Adipocyte (in vitro differentiated cells): ENCODE measurements at places on chromosomes 13 and 19.
A peak's percentile ranks its signal among the peaks of the same experiment; 100 is the strongest.

GRCh38 chr13:39825886-39826285 lies 170.4 kb downstream of the COG6 start:
- no peak for DNase-seq

DNA sequence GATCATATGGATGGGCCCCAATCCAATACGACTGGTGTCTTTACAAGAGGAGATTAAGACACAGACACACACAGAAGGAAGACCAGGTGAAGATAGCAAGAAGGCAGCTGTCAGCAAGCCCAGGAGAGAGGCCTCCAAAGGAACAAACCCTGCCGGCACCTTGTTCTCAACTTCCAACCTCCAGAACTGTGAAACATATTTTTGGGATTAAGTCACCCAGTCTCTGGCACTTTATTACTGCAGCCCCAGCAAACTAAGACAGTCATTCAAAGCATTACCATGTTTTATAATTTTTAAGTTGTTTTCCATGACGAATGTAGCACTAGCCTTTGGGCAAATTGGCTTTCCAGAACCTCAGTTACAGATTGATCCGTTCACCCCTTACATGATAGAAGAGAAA lies 11.3 kb downstream of the STARD13 start:
- DNase-seq, result no peak

GRCh38 chr13:99030326-99030725 lies 52.5 kb upstream of the DOCK9 start:
- DNase-seq, result no peak

GRCh38 chr19:35816262-35816661 lies 3.6 kb upstream of the PRODH2 start:
- DNase-seq, result no peak

GRCh38 chr13:105732806-105733529 lies 802.5 kb downstream of the EFNB2 start:
- DNase-seq, result no peak

GRCh38 chr13:80989241-80989640 lies 648.3 kb upstream of the SPRY2 start:
- no peak for DNase-seq

DNA sequence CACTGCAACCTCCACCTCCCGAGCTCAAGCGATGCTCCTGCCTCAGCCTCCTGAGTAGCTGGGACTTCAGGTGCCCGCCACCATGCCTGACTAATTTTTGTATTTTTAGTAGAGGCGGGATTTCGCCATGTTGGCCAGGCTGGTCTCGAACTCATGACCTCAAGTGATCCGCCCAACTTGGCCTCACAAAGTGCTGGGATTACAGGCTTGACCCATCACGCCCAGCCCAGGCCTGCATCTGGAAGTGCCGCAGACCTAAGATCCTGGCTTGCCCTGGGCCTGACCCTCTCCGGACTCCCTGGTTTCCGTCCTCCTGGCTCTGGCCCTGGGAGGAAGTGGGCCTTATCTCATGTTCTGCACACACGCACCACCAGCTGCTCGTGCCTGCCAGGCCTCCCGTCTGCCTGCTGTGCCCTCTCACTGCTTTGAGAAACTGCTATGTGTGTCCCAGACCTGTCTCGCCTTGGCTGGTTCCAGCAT lies 4.7 kb upstream of the PTGIR start:
- DNase-seq, result no peak

- peak; percentile 86 for DNase-seq
Measured at GRCh38 chr13:110819203-110820014, 95.5 kb downstream of the ANKRD10 start.

DNA sequence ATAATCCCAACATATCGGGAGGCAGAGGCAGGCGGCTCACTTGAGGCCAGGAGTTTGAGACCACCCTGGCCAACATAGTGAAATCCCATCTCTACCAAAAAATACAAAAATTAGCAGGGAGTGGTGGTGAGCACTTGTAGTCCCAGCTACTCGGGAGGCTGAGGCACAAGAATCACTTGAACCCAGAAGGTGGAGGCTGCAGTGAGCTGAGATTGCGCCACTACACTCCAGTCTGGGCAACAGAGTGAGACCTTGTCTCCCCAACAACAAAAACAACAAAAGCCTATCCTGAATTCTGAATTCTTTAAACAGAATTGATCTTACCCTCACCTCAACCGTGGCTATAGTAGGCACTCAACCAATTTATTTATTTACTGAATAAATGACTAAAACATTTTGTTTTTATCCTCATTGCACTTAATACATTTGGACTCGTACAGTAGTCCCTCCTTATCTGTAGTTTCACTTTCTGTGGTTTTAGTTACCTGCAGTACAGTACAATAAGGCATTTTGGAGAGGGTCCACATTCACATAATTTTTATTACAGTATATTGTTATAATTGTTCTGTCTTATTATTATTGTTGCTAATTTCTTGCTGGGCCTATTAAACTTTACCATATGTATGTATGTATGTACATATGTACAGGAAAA lies 98.8 kb downstream of the TBC1D4 start:
- DNase-seq, result no peak

DNA sequence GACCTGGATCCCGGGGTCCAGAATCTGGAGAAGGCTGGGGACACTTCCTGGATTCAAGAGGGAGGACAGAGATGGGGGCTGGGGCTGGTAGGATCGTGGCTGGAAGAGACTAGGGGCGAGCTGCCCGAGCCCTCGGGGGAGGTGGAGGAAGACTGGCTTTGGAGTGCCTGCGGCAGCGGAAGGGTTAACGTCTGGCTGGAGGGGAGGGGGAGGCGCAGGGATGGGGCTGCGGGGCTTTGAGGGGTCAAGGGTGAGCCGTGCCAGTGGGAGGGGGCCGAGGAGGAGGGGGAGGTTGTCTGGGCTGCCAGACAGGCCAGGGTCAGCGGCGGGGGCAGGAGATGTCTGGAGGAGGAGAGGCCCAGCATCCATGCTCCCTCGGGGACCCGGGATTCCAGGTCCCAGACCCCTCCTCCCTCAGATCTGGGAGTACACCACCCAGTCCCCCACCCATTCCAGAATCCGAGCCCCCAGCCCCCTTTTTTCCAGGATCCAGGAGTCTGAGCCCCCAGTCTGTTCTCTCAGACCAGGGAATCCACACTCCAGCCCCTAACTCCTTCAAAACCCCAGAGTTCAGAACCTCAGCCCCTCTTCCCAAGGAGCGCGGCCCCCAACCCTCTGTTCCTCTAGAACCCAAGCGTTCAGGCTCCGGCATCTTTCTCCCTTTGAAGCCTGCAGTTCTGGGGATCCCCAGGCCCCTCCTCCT lies 3.2 kb upstream of the SPACA6 start:
- peak; percentile 72 for DNase-seq

- no peak for DNase-seq
Measured at GRCh38 chr19:5679289-5680083, 830 bp downstream of the MICOS13 start.

DNA sequence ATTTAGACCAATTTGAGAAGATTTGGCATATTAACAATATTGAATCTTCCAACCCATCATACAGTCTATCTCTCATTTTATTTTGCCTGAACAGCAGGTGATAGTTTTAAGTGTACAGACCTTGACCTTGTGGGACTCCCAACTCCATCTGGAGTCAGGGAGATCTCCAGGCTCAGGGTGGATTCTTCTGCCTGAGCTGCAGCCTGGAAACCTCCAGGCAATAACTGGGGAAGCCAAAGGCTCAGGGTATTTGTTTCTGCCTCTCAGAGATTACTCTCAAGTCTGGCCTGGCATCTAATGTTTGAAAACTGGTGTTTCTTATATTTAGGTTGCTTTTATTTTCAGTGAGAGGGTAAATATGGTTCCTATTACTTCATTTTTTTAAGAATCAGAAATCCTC lies 102.1 kb upstream of the C1QTNF9B start:
- DNase-seq, result no peak

- DNase-seq, result no peak
Measured at GRCh38 chr19:17020823-17021222, 5.8 kb downstream of the CPAMD8 start.

DNA sequence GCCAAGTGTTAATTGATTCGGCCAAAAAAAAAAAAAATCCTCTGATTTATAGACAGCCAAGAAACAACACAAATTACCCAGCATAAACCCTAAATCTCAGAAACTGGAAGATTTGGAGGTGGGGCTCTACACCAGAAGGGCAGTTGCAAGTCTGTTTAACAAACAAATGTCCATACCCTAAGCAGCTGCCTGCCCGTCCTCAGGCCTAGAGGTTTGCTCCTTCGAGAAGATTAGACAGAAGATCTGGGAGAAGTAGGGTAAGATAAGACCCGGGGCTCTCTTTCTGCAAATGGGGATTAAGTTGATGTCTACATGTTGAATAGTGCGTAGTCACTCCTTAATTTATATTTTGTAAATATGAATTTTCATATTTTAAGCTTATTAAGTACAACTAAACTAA lies 3.4 kb upstream of the N4BP2L1 start:
- DNase-seq, result no peak

- DNase-seq, result no peak
Measured at GRCh38 chr13:60099631-60100420, 63.9 kb downstream of the DIAPH3 start.

GRCh38 chr19:3042621-3043267 lies 13.7 kb upstream of the TLE2 start:
- no peak for DNase-seq

DNA sequence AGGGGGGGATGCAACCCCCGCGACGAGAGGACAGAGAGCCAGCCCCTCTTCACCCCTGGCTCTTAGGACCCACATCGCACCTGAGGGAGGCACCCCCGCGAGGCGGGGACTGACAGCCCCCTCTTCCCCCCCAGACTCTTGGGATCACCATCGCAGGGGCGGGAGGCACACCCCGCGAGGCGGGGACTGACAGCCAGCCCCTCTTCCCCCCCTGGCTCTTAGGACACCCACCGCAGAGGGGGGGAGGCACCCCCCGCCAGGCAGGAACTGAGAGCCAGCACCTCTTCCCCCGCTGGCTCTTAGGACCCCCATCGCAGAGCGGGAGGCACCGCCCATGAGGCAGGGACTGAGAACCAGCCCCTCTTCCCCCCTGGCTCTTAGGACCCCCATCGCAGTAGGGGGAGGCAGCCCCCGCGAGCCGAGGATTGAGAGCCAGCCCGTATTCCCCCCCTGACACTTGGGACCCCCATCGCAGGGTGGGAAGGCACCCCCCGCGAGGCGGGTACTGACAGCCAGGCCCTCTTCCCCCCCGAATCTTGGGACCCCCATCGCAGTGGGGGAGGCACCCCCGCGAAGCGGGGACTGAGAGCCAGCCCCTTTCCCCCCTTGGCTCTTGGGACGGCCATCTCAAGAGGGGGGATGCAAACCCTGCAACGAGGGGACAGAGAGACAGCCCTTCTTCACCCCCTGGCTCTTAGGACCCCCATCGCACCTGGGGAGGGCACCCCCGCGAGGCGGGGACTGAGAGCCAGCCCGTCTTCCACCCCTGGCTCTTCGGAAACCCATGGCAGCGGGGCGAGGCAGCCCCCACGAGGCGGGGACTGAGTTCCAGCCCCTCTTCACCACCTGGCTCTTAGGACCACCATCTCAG lies 2425.1 kb upstream of the PCDH20 start:
- no peak for DNase-seq

GRCh38 chr13:39682310-39682709 lies 26.8 kb downstream of the COG6 start:
- no peak for DNase-seq

DNA sequence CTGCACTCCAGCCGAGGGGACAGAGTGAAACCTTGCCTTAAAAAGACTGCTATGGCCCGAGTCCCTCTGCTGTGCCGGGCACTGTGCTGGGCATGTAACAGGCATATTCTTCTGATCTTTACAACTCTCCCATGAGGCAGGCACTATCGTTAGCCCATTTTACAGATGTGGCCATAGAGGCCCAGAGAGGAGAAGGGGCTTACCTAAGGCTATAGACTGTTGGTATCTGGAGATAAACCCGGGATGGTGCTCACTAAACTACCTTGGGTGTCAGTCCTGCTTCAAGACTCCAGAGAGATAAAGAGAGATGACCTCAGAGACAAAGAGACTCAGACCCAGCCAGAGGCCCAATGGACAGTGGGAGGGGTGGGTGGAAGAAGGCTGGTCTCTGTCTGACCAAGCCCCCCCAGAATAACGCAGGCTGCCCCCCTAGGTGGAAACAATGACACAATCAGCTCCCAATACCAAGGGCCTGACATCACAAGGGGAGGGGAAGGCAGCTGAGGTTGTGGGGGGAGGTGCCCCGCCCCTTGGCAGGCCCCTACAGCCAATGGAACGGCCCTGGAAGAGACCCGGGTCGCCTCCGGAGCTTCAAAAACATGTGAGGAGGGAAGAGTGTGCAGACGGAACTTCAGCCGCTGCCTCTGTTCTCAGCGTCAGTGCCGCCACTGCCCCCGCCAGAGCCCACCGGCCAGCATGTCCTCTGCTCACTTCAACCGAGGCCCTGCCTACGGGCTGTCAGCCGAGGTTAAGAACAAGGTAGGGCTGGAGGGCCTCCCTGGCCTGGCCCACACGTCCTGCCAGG lies at the start of gene CNN1:
CNN1 (plus strand) TSS at position 620 of the 805 bp plus-strand sequence; CDS start at position 697, 77 bp downstream.
- peak; percentile 35 for DNase-seq

DNA sequence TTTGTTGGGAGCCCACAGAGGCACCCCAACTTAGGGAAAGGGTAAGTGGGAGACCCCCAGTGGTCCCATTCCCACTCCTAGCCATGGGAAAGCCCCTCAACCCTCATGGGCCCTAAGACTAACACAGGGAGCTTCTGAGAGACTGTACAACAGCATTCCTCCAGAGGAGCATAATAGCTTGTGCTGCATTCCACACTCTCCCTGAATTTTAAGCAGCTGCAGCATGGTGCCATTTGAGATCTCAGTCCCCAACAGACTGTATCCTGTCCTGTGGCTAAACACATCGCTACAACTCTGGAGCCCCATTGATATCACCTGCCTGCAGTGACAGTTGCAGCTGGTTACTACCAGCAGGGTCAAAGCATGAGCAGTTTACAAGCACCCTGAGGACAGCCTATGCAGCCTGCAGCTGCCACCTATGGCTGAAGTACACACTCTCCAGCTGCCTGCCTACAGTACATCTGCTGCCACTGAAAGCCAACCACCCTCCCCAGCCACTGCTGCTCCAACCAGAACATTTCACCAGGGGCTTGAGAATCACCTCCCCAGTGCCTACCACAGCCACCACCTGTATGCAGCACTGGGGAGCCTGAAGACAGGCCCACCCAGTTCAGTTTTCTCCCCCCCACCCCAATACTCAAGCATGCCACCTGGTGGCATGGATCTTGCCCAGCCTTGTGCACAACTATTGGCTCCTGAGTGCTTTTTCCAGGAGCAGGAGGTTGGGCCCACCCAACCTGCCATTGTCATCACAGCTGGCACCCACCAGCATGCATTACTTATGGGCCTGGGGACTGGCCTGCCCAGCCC lies 557.3 kb downstream of the GPC5 start:
- no peak for DNase-seq

DNA sequence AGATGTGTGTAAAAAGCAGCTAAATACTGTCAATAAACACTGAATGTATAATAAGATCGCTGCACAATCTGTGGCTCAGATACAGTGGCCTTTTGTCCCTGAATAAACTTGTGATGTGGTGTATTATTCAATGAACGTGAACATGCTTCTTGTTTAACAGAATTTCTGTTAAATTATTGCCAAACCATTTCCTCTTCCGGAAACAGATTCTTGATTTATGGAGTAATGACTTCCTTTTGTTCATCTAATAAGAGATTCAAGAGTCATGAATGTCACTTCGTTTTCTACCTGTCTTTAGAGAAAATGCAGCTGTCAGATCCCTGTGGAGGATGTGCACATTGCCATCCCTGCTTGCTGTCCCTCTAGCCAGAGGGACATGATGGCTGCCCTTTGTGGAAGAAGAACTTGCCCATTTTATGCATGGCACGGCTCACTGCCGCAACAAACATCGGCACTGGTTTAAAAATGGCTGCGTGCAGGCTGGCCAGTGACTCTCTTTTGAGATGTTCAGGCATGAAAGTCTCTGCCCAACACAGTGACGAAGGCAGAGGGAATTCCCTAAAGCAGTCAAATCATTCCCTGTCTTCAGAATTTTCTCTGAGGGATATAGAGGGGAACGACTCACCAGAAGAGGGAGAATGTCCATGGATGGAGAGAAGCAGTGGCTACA lies 3.1 kb upstream of the TNFSF13B start:
- DNase-seq, result no peak
